ENCODE measurements at places on chromosomes 13 and 19.
A peak's percentile ranks its signal among the peaks of the same experiment; 100 is the strongest.

- no peak for DNase-seq
These were observed at the start of gene ZNF560 for GRCh38 chr19:9498183-9498902. TSS of gene ZNF560 (minus strand) at chr19:9498616. CDS start at chr19:9475313, 23,303 bp downstream.

GRCh38 chr13:33207615-33207961, 78.0 kb downstream of the STARD13 start:
- DNase-seq, result no peak

DNA sequence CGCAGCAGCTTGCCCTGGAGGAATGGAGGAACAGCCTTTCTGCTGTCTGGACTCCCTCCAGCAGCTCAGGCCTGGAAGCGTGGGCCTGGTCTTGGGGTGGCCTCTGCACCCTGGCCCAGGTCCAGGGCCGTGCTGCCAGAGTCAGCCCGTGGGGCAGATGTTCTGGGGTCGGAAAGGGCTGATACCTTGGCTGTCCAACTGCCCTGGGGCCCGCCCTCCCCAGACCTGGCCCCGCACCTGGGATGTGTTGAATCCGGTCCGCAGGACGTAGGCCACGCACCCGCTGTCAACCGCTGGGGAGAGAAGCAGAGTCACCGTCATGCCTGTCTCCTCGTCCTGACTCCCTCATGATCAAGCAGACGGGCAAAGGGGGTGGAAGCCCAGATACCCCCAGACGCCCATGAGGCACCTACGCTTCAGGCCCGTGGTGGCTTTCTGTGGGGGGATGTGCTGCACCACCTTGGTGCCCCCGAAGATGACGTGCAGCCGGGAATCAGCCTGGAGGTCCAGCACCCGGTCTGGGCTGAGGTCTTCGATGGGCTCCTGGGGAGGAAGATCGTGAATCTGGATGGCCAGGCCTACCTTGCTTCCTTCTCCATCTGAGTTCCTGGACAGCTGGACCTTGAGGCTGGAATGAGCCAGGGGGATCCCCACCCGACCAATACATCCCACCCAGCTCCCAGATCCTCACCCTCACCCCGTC, 7.7 kb downstream of the ATP13A1 start:
- DNase-seq, result no peak

- DNase-seq, result peak; percentile 57
These were observed 12.5 kb downstream of the FEM1A start for GRCh38 chr19:4803736-4804695.

DNA sequence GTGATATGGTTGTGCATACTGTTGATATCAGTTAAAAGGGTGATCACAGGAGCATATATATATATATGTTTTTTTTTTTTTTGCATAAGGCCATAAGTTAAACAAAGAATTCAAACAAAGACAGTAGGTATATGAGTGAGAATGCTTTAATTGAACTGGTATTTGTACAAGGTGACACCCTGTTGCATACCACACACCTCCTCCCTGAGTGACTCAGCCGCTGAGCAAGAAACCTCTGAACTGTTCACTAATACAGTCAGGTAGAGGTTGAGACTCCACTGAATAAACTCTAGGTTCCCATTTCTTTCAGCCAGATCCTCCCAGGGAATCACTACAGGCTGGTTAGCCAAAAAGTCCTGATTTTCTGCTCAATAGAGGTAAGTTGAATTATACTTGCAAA, at the start of gene SCEL:
Gene SCEL, plus strand, starts transcription at position 259 of the 400 bp plus-strand sequence. CDS start 20,170 bp downstream, outside the sequence.
- DNase-seq, result no peak

GRCh38 chr13:49615836-49616675, 12.3 kb upstream of the ARL11 start:
- no peak for DNase-seq

DNA sequence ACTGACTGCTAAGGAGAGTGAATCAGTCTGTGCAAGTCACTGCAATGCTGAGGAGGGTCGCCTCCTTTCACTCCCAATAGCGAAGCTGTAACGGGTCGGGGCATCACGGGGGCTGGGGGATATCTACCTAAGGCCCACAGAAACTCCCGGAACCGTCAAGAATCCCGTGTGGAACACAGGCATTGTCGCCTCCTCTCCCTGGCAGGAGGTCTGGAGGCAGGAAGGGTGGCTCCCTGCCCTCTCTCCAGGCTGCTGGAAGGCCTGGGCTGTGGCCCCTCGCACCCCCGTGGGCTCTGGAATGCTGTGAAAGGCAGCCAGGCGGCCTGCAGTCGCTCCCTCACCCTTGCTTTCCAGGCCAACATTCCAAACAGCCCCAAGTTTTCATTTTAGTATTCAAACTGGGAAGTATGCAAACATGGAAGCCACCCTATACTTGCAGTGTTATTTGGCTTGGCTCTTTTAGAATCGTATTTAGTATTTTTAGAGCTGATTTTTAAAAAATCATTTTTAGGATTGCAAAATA, 109.4 kb downstream of the CRYL1 start:
- no peak for DNase-seq

GRCh38 chr13:110348309-110349105, 41.4 kb downstream of the COL4A2 start:
- DNase-seq, result no peak

DNA sequence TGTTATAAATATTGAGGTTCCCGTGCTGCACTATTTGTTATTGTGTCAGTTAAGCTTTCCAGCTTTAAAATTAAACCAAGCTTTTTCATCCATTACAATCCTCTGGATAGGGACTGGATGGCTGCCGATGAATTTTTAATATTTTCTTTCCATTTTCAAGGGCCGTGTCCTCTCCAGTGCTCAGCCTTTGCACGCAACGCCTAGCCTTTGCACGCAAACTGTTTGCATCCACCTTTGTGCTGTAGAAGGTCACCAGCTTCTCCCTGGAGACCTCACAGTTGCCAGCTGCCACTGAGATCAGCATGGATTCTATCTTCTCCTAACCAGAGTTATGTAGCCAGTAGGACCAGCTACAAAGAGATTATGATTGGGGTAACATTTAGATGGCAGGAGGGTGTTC, 240.5 kb downstream of the SLC7A1 start:
- DNase-seq, result no peak

DNA sequence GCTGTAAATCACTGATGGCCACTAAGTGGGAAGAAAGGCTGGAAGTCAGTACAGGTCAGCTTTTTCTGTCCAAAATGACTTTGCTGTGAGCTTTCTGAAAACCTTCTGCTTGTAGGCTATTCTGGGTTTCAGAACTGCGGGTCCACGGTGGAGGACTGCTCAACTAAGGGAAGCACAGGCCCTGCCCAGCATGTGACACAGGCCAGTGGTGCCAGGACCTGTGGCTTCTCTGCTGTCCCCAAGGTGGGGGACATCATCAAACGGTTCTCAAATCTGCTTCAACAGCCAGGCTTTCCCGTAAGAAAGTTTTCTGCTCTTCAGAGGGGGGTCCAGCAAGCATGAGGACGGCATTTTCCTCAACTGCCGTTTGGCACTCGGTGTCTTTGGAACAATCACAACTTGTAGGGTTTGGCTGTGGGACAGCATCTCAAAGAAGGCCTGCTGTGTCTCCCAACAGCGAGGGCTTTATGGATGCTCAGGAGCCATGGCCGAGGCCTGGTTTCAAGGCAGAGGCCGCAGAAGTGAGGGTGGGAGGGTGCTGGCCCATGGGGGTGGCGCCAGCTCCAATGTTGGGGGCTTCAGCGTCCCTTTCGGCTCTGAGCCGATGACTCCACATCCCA, 3.8 kb downstream of the SGTA start:
- no peak for DNase-seq

DNA sequence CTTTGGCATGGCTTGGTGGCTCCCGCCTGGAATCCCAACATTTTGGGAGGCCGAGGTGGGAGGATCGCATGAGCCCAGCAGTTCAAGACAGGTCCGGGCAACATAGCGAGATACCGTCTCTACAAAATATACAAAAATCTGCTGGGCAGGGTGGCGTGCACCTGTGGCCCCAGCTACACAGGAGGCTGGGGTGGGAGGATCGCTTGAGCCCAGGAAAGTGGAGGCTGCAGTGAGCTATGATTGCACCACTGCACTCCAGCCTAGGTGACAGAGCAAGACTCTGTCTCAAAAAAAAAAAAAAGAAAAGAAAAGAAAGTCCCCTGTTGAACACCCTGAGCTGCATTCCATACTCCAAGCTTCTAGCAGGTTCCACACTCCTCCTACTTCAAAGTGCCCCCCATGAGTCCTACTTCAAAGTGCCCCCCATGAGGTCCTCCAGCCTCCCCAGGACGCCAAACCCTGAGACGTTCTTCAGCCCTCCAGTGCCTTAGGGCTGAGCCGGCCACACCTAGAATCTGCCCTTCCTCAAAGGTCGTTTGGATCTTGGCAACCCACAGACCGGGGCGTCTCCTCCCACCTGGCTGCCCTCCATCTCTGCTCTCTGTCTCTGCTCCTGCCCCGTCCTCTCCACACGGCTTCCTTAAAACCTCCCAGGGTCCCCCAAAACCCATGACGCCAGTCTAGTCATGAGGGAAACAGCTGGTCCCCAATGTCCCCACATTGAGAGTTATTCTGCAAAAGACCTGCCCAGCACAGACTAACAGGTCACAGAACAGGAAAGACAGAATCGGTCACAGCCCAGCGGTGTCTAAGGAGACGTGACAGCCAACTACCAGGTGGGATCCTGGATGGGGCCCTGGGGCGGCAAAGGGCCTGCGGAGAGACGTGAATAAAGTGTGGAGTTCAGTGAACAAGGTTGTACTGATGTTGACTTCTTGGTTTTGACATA, 4.8 kb downstream of the TJP3 start:
- no peak for DNase-seq

DNA sequence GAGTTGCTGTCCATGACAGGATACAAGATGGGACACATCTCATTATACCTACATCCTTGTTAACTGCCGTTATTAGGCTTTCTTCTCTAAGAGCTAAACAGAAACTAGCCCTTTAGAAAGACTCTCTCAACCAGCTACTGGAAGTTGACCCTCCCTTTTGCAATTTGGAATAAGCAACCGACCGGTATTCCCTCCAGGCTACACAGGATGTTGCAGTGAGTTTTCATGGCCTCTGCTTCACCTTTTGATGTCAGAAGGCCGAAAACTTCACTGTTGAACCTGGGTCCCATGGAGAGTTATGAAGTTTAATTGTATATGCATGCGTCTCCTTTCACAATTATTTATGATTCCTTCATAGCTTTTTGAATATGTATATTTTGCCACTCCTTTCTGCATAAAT, 1042.5 kb upstream of the SPRY2 start:
- no peak for DNase-seq

- DNase-seq, result no peak
These were observed 109.6 kb downstream of the VWA8 start for GRCh38 chr13:41851351-41851750.

GRCh38 chr13:106331116-106331515, 204.3 kb downstream of the EFNB2 start:
- no peak for DNase-seq

GRCh38 chr13:110938662-110939421, 24.0 kb upstream of the ANKRD10 start:
- no peak for DNase-seq

- peak; percentile 25 for DNase-seq
These were observed 75.8 kb upstream of the UBAC2 start for GRCh38 chr13:99124794-99125316.

- DNase-seq, result no peak
These were observed 38.5 kb upstream of the FGF14 start for GRCh38 chr13:102440259-102440936.

GRCh38 chr13:62837895-62838294, 1422.2 kb upstream of the PCDH20 start:
- no peak for DNase-seq

- DNase-seq, result no peak
These were observed 39.6 kb downstream of the CHST8 start for GRCh38 chr19:33661336-33661735.

- no peak for DNase-seq
These were observed 33.9 kb upstream of the GRTP1 start for GRCh38 chr13:113397608-113398425.
